ENCODE measurements at places on chromosomes 7 and 10. TPM values are rescaled to one million over a fixed set of nuclear protein-coding genes. Genes with fewer than 3 reads are reported as not detected.

The RASA4B gene
- 19.8 TPM for total RNA-seq

The GNG11 gene
- 16.8 TPM for total RNA-seq

The ANKRD26 gene
- total RNA-seq, result 9.6 TPM

The SFTPA1 gene
- total RNA-seq, result not detected

The NME8 gene
- not detected for total RNA-seq

The SP4 gene
- total RNA-seq, result 12.9 TPM

The GHRHR gene
- total RNA-seq, result not detected

The DGKI gene
- 7.9 TPM for total RNA-seq

GRCh38 chr10:48363617-48364355 lies 57.3 kb downstream of the MAPK8 start:
- DNase-seq, result peak; percentile 74

DNA sequence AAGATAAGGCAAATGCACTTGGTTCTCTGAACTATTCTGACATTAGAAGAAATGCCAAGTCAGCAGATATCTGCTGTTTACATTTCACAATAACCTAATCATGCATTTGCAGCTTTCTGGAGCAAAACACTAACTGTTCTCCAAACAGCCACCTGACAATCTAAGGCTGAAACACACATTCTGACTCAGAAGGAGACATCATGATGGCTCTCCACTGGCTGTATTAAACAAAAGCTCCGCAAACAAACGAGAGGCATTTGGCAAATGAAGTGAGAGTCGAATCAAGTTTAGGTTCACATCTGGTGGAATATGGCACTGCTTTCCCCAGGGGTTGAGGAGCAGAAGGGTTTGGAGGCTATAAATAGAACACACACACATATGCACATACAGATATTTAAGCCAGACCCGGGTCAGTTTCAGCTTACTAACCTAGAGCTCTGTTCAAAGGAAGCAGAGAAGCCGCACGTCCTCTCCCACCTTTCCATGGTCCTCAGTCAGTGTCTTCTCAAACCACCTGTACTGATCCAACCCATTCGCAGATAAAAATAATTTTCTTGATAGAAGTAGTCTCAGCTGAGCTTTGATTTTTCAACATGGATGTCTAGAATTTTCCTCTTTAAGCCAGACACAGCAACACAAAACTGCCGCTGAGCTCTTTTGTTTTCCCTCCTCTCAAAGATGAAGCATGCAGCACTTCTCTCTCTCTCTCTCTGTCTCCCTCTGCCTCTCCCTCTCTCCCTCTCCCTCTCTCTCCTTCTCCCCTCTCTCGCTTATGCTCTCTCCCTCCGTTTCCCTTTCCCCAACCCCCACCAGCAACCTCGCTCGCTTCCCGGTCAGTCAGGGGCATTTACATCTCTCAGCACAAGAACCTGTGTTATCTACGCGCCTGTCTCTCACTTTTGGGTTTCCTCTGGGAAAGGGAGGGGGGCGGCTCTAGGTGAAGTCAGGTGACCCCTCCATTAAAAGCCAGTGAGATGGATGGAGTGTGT lies 682.8 kb downstream of the MAGI2 start:
- no peak for DNase-seq

GRCh38 chr10:93245779-93246178 lies 172.1 kb downstream of the CYP26A1 start:
- DNase-seq, result peak; percentile 43

DNA sequence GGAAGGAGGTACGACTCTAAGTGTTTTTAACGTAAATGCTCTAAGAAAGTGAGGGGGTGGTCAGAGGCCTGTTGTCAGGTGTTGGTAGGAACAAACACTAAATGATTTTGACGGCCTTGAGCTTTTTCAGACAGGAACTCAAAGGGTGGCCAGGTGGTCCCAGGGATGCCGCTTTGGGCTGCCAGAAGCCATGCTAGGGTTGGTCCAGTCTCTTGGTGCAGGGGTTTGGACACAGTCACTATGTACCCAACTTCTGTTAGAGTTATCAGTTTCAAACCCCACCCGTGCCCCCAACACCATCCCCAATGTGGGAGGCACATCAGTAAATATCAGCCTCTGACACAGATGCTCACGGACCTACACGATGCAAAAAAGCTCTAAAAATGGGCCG lies 9.3 kb downstream of the ATP6V0E2 start:
- no peak for DNase-seq

- DNase-seq, result peak; percentile 95
Measured at GRCh38 chr7:2399848-2400587, 3.4 kb upstream of the CHST12 start.

- DNase-seq, result no peak
Measured at GRCh38 chr10:128324058-128324827, 198.0 kb upstream of the MKI67 start.

- DNase-seq, result no peak
Measured at GRCh38 chr7:50868426-50869100, 85.9 kb upstream of the GRB10 start.

DNA sequence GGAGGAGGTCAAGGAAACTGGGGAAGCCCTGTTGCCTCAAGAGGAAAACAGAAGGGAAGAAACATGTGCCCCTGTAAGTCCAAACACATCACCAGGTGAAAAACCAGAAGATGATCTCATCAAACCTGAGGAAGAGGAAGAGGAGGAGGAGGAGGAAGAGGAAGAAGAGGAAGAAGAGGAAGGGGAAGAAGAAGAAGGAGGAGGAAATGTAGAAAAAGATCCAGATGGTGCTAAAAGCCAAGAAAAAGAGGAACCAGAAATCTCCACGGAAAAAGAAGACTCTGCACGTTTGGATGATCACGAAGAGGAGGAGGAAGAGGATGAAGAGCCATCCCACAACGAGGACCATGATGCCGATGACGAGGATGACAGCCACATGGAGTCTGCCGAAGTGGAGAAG lies 82.7 kb upstream of the SAMD8 start:
- DNase-seq, result no peak

GRCh38 chr10:8400151-8400550 lies 345.7 kb downstream of the GATA3 start:
- no peak for DNase-seq

Measured in myocyte (in vitro differentiated cells).